ENCODE measurements at places on chromosomes 2 and 18. TPM values are rescaled to one million over a fixed set of nuclear protein-coding genes. Genes with fewer than 3 reads are reported as not detected.
A peak's percentile ranks its signal among the peaks of the same experiment; 100 is the strongest.

- H3K4me1 ChIP-seq = no peaks in the 10 kb centered on the region
- no peak overlapping the region for H3K27ac ChIP-seq
- DNase-seq = no peak
Measured at GRCh38 chr18:32110005-32110404, 18.3 kb downstream of the RNF138 start.

GRCh38 chr2:217279140-217279539, 419.3 kb upstream of the TNP1 start:
- DNase-seq = no peak
- H3K27me3 ChIP-seq = no peaks in the 10 kb centered on the region
- H3K27ac ChIP-seq = no peak overlapping the region
- no peaks in the 10 kb centered on the region for H3K4me1 ChIP-seq
- no peaks in the 10 kb centered on the region for H3K36me3 ChIP-seq

DNA sequence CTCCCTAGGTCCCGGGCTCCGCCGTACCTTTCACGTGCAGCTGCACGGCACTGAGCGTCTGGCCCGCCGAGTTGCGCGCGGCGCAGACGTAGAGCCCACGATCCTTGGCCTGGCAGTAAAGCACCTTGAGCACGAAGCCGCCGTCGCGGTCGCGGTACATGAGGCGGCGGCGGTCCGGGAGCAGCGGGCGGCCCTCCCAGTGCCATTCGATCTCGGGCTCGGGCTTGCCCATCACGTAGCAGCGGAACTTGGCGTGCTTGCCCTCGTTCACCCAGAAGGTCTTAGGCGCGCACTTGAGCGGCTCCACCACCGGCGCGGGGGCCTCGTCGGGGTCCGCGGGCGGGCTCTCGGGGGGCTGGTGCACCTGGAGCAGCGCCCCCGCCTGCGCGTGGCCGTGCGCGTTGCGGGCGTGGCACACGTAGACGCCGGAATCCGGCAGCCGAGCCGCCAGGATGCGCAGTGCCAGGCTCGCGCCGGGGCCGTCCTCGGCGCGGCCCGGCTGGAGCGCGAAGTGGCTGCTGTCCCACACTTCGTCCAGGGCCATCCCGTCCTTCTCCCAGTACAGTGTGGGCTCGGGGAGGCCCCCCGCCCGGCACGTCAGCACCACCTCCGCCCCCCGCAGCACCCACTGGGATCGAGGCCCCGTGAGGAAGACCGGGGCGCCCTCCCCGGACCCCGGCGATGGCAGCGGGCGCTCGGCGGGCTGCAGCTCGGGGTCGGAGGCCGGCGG, 980 bp downstream of the OBSL1 start:
- H3K4me3 ChIP-seq = peak overlapping the region; percentile 43
- peak overlapping the region; percentile 47 for H3K27ac ChIP-seq
- no peaks in the 10 kb centered on the region for H3K27me3 ChIP-seq

- no peaks in the 10 kb centered on the region for H3K36me3 ChIP-seq
- DNase-seq = peak; percentile 86
- H3K27me3 ChIP-seq = no peaks in the 10 kb centered on the region
- no peak overlapping the region for H3K27ac ChIP-seq
- H3K4me1 ChIP-seq = peaks cover 20% of the 10 kb centered on the region
Measured at GRCh38 chr2:235669983-235670962, 176.4 kb downstream of the AGAP1 start.

DNA sequence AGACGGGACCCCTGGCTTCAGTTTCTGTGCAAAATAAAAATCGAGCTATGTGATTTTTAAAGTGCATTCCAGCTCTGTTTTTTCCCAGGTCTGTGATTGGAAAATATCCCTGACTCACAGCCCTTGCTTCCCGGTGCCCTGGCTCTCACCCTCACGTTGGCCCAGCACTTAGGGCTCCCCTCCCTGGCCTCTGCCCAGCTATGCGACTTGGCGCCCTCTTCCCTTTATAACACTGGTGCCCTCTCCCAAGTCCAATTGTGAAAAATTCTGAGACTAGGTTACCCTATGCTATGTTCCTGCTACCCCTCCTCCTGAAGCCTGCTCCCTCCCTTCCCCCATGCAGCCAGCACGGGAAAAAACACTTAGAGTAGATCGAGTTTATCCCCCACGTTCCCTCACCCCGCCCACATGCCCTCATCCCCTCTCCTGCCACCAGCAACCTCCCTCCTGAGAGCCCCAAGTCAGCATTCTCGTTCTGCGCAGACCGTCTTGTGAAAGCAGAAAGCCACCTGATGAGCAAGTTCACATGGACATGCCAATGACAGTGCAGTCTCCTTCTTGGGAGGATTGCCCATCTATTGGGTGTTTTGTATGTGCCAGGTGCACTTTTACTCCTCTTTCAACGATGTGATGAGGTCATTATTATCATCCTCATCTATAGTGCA, 228.8 kb downstream of the VAPA start:
- H3K4me1 ChIP-seq = peaks cover 30% of the 10 kb centered on the region
- DNase-seq = no peak
- H3K27ac ChIP-seq = no peak overlapping the region
- H3K27me3 ChIP-seq = no peaks in the 10 kb centered on the region

DNA sequence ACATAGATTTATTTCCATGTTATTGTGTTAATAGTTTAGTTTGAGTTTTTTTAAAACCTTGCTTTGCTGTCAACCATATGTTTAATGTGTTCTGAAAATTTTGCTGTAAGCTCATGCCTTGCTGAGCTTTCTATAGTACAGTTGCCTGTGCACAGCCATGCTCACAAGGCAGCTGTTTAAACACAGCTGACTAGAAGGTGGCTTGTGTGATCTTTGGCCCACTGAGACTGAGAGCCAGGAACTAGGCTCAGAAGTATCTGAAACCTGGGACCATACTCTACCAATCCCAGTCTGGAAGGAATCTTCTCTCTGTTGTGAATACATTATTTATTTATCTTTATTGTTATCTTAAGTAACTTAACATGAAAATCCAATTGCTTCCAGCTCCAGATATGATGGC, 350.5 kb downstream of the KIAA1328 start:
- H3K4me3 ChIP-seq = no peak overlapping the region
- no peak for DNase-seq
- no peak overlapping the region for H3K27ac ChIP-seq

Gene CCDC121
- total RNA-seq = 12.8 TPM

Gene ALPI
- 0.20 TPM for total RNA-seq

Gene SERPINB13
- total RNA-seq = not detected

Gene AMER3
- total RNA-seq = 4.5 TPM

Gene EML6
- total RNA-seq = 20.0 TPM

Gene GAD1
- 60.9 TPM for total RNA-seq

Measured in spinal cord (tissue), 10 donors.